IMR-90 (cell line): ENCODE measurements at places on chromosomes 3 and 15. TPM values are rescaled to one million over a fixed set of nuclear protein-coding genes. Genes with fewer than 3 reads are reported as not detected.

- peak; percentile 45 for DNase-seq
Observed at GRCh38 chr15:33234020-33234461, 39.5 kb upstream of the FMN1 start.

DNA sequence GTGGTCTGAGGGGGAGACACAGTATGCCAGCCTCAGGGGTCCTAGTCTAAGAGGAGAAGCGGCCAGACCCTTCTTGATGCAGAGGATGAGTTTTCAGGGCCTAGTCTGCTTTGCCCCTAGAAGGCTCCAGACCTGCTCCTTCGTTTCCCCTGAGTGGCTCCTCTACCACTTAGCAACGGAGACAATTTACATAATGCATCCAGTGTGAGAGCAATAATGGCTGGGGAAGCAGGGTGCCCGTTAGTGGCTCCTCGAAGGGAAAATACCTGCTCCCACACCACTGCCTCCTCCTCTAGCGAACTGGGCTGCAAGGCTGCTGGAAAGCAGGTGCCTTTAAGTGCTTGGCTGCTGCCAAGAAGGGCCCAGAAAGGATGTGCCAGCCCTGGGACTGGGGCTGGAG is 38.9 kb downstream of the CACNA2D2 start:
- no peak for DNase-seq

Gene SLC7A14
- 6.7 and 6.8 TPM in 2 replicates for total RNA-seq

Gene TMEM207
- not detected in 2 replicates for total RNA-seq

- DNase-seq, result peak; percentile 46
Observed at GRCh38 chr3:171374260-171374659, 85.9 kb downstream of the TNIK start.

Gene RASL12
- total RNA-seq, result under 0.01 and 0.18 TPM in 2 replicates

DNA sequence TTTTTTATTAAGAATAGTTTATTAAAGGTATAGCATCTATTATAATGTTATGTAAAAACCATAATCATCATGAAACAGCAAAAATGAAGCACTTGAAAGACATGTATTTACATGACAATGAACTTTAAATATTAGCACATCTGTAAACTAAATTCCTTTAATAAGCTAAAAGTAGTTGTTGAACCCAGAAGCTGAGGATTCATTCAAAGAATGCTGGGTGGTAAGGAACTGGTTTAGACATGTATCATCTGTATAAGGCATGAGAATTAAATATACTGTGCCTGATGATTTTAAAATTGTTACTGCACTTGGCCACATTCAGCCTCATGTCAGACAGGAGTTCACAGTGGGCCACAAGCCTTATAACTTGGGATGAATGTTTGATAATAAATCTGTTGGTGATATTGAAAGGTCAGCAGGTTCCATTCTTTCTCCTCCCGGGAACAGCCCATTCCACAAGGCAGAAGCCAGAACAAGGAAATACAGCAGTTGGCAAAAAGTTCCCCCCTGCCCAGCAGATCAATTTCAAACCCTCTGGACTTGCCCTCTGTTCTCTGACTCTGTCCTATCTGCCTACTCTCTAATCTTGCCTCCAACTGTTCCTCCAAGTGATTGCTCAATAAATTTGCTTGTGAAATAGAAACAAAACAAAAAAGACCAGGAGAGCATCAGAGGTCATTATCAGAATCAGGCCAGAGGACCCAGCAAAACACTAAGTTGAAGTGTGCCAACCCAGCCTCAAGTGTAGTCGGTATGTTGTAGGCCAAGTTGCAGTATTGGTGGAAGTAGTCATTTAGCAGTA is 49.8 kb upstream of the TEX264 start:
- peak; percentile 18 for DNase-seq

Gene EFCC1
- total RNA-seq, result not detected in 2 replicates

Gene PIERCE2
- 0.28 and 0.36 TPM in 2 replicates for total RNA-seq

GRCh38 chr3:16606398-16606797 is 1.2 kb upstream of the DAZL start:
- no peak for DNase-seq

DNA sequence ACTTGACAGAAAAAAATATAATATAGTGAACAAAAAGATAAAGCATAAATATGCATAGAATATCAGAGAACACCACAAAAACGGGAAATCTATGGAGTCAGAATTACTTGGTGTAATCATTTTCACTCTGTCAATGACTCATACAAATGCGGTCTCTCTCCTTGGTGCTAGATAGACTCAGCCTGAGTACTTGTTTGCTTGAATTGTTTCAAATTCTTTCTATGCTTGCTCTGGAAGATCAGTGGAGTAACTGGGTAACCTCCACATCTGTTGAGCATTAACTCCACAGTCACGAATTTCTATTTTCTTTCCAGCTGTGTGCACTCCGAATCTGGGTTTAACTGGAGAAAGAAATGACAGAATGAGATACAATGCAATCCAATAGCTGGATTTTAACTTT is 760.4 kb downstream of the ZPLD1 start:
- DNase-seq, result no peak

DNA sequence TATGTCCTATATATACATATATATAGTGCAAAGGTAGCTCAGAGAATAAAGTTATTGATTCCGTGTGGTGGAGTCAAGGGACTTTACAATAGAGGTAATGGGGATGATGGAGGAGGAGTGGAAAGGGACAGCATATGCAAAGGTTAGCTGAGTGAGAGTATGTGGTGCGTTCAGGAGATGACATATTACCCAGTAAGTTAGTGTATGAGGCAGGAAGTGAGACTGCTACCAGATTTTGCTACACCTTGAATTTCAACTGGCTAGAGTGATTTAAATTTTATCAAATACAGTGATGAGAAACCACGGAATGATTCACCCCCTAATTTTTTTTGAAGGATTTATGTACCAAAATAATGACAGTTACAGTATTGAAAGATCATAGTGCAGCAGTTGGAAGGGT is 2.8 kb downstream of the ACTL6A start:
- no peak for DNase-seq

DNA sequence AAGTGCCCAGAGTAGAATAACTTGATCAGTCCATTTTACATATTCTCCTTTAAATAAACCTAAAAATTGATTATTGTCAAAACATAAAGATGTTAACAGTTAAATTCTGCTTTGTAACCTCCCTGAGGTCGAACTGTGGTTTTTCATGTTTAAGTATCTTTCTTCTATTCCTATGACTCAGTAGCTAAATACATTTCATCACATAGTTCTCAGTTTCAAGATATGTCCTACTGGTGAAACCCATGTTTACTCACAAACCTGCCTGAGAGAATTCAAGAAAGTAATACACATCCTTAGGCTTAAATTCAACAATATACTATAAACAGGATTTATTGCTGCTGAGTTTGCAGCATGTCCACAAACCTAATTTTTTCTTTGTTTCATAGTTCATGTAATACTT is 692.9 kb downstream of the ZPLD1 start:
- no peak for DNase-seq

Gene CACNA2D3
- 0.28 and 0.36 TPM in 2 replicates for total RNA-seq

DNA sequence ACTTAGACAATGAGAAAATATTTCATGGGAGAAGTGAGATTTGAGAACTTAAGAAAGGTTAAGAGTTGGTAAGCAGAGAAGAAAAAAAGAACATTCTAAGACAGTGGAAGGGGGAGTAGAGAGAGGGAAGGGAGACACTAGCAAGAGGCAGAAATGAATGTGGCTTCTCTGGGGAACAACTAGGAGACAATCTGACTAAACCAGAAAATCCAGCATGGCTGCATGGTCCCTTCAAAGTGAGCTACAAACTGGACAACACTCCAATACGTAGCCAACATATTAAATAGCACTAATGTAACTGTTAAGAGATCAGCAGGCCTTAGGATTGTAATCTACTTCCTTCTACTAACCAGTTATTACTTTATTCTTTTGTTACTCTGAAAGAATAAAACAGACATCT is 89.7 kb downstream of the NR1I2 start:
- no peak for DNase-seq

GRCh38 chr3:31936420-31937060 is 44.5 kb downstream of the OSBPL10 start:
- DNase-seq, result peak; percentile 61

Gene SOX2
- total RNA-seq, result not detected in 2 replicates

- no peak for DNase-seq
Observed at GRCh38 chr3:147672035-147672434, 262.9 kb downstream of the ZIC1 start.

- no peak for DNase-seq
Observed at GRCh38 chr3:188191460-188191859, 37.5 kb downstream of the LPP start.

Gene ROBO2
- total RNA-seq, result 14.5 and 17.2 TPM in 2 replicates

GRCh38 chr3:29141197-29141917 is 139.5 kb upstream of the RBMS3 start:
- DNase-seq, result peak; percentile 25

DNA sequence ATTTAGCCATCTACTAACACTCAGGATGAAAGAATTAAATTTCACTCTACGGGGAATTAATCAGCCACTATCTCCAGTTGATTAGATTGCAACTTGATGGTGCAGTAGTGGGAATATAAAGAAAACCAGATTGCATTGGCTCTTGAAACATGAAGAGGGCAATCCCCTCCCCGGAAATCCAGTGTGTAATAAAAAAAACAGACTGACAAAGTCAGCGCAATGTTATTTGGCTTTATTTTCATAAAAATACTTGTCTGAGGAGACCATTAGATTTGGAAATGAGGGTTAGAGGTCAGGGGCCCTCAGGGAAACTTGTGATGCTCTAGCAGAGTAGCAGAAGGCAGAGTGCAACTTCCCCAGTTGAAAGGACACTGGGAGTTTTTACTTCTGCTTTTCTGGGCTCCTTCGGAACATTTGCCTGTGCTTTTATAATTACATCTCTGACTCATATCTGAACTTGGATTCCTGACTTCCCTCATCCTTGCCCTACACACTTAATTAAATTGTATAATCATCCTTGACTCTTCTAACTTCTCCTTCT is 326.8 kb downstream of the TUSC7 start:
- peak; percentile 81 for DNase-seq

GRCh38 chr3:88301273-88301995 is 151.7 kb downstream of the C3orf38 start:
- DNase-seq, result no peak

Gene IQGAP1
- total RNA-seq, result 207 and 246 TPM in 2 replicates

- peak; percentile 60 for DNase-seq
Observed at GRCh38 chr3:190514413-190515153, 698 bp downstream of the IL1RAP start.

- no peak for DNase-seq
Observed at GRCh38 chr3:173221010-173221409, 80.0 kb upstream of the SPATA16 start.

DNA sequence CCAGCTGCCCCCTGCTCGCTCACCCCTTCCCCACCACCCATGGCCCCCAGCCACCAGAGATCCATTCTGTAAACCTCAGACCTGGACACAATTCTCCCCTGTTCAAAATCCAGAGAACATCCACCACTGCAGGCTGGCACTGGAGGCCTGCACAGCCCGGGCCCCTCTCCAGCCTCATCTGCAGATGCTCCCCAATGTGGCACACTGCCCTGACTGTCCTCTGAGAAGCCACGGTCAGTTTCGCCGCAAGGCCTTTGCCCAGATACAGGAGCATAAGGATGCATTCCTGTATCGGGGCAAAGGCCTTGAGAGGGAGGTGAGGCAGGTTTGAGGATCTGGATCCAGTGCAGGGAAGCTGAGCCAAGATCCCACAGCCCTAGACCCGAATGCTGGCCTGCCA is 175.4 kb upstream of the LINGO1 start:
- no peak for DNase-seq

- peak; percentile 89 for DNase-seq
Observed at GRCh38 chr3:134373271-134374104, 759 bp downstream of the AMOTL2 start.

DNA sequence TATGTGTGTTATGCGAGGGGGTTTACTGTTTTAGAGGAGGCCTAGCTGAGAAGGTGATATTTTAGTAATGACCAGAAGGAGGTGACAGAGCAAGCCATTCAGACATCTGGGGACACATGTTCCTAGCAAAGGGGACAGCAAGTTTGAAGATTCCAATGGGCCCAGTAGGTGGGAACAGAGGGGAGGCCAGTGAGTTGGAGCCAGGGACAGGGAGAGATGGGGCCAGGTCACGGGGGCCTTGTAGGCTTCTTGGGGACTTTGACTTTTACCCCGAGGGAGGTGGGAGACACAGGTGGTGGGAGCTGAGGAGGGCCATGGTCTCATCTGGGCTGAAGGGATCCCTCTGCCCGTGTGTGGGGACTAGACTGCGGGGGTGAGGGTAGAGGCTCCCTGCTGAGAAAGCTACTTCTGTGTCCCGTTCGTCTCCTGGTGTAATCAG is 72.5 kb downstream of the MGLL start:
- DNase-seq, result no peak

DNA sequence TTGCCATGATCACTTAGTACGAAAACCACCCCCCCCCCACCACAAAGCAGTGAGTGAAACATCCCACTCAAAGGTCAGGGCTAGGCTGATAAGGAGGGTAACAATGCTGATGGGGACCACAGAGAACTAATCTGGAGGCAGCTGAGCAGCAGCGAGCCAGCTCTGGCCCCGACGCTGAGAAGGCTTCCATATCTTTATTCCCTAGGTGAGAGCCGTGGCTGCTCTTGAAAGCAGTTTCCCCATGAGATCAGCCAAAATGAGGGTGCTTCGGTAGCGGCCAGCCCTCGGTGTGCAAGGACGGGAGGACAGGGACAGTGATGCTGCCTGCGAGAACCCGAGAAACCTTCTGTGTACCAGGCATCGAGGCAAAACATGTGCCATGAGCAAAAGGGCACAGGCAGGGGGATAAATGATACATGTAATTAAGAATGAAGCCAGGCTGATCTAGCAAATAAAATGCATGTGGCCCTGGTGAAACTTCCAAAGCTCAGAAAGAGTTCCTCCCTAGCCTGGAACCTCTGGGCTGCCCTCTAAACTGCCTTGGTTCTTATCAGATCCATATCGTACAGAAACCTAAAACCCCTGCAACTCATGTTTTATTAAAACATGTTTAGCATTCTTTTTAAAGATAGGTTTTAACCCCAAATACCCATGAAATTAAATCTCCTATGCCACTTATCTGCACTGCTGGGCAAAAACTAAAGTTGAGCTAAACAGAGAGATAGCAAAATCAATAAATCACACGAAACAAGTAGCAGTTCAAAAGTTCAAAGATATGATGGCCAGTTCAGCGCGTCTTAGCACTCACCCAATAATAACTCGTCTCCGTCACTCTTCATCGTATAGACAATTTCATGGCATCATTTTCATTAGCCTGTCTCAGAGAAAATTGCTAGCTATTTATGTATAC is 337.3 kb downstream of the FOXP1 start:
- no peak for DNase-seq

- no peak for DNase-seq
Observed at GRCh38 chr15:53837263-53837662, 77.8 kb upstream of the WDR72 start.

GRCh38 chr3:126468028-126468891 is 7.4 kb downstream of the ZXDC start:
- peak; percentile 11 for DNase-seq

Gene TRPM1
- total RNA-seq, result 0.28 TPM in 1 of 2 replicates, not detected in the other

GRCh38 chr3:21672303-21672702 is 78.7 kb downstream of the ZNF385D start:
- DNase-seq, result peak; percentile 90

Gene ZPLD1
- under 0.01 TPM in 2 replicates for total RNA-seq
